GM04504 (cell line): ENCODE measurements at places on chromosomes 5 and 9.

DNA sequence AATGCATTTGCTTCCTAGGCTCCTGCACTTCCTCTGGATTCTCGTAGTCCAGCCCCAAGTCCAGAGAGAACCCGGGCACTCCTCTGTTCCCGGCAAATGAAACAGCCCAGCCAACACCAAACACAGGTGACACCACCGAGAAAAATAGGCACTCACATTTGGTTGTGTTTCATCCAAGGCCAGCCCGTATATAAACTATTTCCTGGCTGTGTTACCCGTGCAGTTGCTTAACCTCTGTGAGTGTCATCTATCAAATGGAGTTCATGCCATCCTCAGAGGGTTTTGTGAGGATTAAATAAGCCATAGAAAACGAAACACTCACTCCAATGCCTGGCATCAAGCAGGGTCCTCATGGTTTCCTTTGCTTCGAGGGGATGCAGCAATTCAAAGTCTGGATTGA is 115.2 kb downstream of the BOD1 start:
- DNase-seq, result no peak

GRCh38 chr5:439181-439580 is 3.8 kb upstream of the EXOC3 start:
- no peak for DNase-seq

DNA sequence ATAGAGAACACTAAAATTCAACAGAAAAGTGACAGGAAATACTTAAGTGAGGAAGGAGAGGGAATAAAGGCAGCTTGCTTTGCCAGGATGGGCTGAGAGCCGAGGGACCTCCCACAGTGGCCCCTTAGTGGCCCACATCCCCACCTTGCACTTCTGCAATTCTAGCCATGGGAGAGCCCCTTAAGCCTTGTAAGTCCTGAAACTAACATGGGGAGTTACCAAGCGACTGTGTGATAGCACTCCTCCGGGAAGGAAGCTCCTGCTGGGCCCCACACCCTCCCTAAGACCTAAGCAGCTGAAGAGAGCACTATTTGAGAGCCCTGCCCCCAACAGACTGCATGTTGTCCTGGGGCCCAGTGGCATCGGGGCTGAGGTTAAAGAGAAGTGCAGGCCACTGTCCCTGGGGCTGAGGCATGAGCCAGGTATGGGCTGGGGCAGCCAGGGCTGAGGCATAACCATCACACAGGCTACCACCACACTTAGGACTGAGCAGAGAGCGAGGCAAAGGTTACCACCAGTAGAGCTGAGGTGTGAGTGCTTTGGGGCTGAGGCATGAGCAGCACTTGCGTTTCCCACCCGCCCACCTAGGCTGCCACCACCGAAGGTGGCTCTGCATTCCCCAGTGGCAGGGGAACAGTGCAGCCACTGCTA is 301.8 kb upstream of the TRPC7 start:
- no peak for DNase-seq

- DNase-seq, result no peak
Measured at GRCh38 chr5:60563696-60564324, 136.2 kb downstream of the DEPDC1B start.

DNA sequence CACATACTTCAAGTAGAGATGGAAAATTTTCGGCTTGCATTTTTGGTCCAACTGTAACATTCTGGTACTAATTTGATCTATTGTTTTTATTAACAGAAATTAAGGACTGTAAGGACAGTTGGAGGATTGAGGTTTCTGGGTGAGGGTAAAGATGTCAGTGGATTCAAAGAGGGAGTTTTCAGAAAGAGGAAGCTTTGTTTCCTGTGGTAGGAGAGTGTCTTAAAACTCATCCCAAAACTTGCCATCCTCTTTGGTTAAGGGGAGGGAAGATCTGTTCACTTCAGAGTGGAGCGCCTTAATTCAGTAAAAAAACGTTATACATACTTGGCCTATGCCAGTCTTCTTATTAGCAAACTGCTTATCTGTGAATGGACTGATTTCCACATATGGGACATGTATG is 13.8 kb downstream of the CNTRL start:
- DNase-seq, result no peak

DNA sequence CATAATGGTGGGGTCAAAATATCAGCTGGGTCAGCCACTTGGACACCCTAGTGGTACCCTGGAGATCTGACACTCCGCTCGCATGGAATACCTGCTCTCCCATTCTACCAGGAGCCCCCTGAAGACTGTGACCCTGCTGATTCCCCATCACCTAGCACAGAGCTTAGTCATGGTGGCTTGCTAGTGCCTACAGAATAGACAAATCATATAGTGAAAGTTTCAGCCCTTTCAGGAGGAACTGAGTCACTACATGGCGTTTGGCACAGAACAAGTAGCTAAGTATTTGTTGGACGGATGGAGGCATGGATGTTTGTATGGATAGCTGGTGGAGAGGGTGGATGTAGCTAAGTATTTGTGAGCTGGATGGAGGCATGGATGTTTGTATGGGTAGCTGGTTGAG is 65.3 kb downstream of the LMX1B start:
- no peak for DNase-seq

GRCh38 chr9:18791074-18791473 is 241.9 kb downstream of the SAXO1 start:
- no peak for DNase-seq

DNA sequence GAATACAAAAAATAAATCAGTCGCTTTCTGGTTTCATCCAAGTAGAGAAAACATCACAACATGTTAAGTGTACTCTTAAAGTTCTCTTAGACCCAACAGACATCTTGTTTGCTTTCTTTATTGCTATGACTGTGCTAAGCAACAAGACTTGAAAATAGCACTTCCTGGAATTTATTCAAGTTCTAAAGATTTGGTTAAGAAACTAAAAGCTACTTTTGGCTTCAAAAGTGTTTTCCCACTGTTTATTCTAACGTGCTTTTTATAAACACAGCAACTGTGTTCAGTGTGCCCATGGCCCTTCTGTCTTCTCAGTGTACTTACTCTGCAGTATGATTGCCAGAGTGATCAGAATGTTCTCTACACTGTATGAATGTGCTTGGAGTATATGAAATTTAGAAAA is 109.8 kb downstream of the GIN1 start:
- no peak for DNase-seq

DNA sequence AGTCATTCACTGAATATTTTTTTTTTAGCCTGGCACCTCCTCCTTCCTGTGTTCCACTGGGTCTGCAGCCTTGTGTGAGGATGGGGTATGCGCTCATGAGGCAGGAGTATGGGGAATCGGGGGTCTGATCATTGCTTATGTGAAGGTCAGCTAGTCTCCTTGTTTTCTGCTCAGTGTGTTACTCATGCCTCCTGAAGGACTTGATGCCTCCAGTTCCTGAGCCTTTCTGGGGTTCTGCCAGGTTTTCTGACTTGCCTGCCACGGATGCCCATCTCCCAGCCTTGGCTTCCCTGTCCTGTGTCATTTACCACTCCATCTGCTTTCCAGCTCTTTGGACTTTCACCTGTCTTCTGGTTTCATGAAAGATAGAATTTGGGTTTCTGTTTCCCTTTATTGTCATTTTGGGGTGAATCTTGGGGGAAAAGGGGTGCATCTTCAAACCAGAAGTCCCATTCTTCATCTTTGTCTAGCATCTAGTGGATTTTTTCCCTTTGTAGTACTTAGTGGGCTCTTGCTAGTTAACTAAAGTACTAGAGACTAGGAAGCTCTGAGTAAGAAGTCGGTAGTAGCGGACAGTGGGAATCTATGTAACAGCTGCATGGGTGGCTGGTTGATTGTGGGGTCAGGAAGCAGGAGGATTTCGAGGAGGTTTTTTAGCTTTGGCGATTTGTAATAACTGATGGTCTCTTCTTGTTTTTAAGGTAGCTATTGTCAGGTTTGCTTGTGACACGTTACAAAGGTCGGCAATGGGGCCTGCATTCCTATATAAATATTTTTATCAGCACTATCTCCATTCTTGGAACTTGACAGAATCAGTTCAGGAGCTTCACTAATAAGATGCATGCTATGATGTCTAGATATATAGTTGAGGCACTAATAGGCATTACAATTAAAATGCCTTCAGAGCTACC is 8.2 kb downstream of the OTULIN start:
- DNase-seq, result no peak

DNA sequence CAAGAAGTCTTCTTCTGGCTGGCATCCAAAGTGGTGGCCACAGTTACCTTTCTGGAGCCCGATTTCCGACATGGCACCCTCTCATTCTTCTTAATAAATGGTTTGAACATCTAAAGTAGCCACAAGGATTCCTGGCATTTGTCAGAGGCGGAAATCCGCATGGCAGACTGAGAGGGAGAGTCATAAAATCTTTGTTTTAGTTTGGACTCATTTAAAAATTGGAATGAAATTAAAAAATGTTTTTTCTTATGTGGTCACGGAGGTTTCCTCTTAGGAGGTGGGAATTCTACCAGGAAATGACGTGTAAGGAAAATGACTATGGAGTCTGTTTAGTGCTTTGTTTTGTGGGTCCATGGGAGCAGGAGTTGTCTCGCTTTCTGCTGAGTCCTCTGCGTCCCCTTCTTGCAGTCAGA is 133.0 kb upstream of the PTCH1 start:
- peak; percentile 12 for DNase-seq
